ENCODE measurements at places on chromosomes 2 and 18.

GRCh38 chr2:191612496-191612895, 65.4 kb upstream of the NABP1 start:
- no peak for DNase-seq
- no peak overlapping the region for H3K27ac ChIP-seq

DNA sequence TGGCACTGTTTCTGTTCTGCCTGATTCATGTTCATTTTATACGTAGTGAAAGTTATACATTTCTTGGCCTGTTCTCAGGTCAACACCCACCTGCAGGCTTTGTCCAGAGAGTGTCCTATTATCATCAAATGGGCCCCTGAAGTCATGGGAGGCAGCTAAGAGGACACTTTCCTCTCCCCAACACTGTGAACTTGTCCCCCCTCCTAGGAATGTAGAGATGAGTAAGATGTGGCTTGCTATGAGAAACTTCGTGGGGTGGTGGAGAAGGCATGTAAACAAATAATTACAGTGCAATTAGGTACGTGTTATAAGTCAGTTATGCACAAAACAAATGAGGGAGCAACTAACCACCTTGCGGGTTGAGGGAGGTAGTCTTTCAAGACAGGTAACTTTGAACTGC, 57.9 kb downstream of the COL4A3 start:
- H3K27ac ChIP-seq: no peak overlapping the region
- no peaks in the 10 kb centered on the region for H3K4me1 ChIP-seq
- H3K27me3 ChIP-seq: peaks cover 6% of the 10 kb centered on the region
- H3K4me3 ChIP-seq: no peak overlapping the region

DNA sequence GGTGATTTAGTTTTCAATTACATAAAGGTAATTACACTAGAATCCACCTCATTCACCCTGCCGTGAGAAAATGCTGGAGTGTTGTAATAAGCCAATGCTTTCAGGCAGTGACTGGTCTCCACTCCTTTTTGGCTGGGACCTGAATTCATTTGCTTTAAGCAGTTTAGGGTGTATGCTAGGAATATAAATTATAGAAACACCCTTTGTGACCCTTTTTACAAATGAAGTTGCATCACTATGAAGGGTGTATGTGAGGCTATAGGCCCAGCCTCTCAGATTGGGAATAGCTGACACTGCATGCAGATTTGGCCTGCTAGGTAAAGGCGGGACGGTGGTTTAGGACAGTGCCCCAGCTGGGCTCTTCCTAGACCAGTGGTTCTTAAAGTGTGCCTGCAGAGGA, 50.8 kb upstream of the NFE2L2 start:
- H3K4me1 ChIP-seq: peaks cover 6% of the 10 kb centered on the region
- H3K4me3 ChIP-seq: no peak overlapping the region
- no peak overlapping the region for H3K27ac ChIP-seq
- DNase-seq: no peak
- peaks cover 3% of the 10 kb centered on the region for H3K36me3 ChIP-seq

- peak overlapping the region; percentile 69 for H3K4me3 ChIP-seq
- no peak for DNase-seq
- H3K36me3 ChIP-seq: peaks cover 17% of the 10 kb centered on the region
- H3K27me3 ChIP-seq: peaks cover 28% of the 10 kb centered on the region
- H3K27ac ChIP-seq: no peak overlapping the region
Measured at GRCh38 chr18:75204732-75205513, 4.0 kb downstream of the PTGR3 start.

- peaks cover 72% of the 10 kb centered on the region for H3K4me1 ChIP-seq
- H3K27me3 ChIP-seq: no peaks in the 10 kb centered on the region
Measured at GRCh38 chr18:63271881-63272299, 47.7 kb downstream of the BCL2 start.

DNA sequence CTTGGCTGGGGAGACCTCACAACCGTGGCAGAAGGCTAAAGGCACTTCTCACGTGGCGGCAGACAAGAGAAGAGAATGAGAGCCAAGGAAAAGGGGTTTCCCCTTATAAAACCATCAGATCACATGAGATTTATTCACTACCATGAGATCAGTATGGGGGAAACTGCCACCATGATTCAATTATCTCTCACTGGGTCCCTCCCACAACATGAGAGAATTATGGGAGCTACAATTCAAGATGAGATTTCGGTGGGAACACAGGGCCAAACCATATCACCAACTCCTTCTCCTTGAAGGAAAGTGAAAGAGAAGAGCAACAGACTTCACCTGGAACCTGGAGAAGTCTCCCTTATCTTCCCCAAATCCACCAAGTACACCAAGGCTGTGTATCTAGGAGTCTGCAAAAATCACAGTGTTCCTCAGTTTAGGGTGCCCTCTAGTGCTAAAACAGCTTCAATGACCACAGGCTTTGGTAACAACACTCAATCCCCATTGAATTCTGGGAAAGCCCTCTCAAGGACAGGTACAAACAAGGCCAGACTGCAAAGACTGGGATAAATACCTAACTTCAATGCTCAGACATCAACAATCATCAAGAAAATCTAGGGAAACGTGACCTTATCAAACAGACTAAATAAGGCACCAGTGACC, 148.8 kb upstream of the SRD5A2 start:
- H3K27ac ChIP-seq: no peak overlapping the region
- no peak overlapping the region for H3K4me3 ChIP-seq
- H3K4me1 ChIP-seq: no peaks in the 10 kb centered on the region
- H3K36me3 ChIP-seq: no peaks in the 10 kb centered on the region
- no peak for DNase-seq
- no peaks in the 10 kb centered on the region for H3K27me3 ChIP-seq

Data from activated naive CD8-positive, alpha-beta T cell treated with anti-CD3 and anti-CD28 coated beads for 36 hours (primary cell).